ENCODE measurements at places on chromosomes 5 and 9.

DNA sequence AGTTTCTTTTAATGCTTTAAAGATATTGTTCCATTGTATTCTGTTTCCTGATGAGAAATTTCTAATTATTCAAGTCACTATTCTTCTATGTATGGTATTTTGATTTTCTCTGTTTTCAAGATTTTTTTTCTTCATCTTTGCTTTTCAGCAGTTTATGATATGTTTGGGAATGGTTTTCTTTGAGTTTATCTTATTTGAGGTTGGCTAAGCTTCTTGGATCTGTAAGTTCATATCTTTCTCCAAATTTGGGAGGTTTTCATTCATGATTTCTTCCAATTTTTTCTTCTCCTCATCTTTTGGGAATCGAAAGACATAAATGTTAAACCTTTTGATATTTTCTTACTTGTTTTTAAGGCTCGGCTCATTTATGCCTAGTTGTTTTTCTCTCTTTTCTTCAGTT is 184.9 kb downstream of the ZSWIM6 start:
- DNase-seq: no peak

DNA sequence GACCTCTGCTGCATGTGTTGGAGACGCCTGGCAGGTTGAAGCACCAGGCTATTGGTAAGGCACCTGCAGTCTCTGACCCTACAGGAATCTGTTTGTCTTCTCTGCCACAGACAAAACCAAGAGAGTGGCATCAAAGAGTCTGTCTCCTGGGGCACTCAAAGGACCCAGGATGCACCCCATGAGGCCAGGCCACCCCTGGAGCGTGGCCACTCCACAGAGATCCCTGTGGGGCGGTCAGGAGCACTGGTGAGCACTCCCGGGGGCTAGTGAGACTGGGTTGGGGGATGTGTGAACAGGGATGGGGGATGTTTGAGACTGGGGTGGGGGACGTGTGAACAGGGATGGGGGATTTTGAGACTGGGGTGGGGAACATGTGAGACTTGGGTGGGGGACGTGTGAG is 240.3 kb downstream of the CACNA1B start:
- DNase-seq: no peak

- peak; percentile 28 for DNase-seq
Observed at GRCh38 chr5:176901260-176902101, 2.3 kb upstream of the HK3 start.

DNA sequence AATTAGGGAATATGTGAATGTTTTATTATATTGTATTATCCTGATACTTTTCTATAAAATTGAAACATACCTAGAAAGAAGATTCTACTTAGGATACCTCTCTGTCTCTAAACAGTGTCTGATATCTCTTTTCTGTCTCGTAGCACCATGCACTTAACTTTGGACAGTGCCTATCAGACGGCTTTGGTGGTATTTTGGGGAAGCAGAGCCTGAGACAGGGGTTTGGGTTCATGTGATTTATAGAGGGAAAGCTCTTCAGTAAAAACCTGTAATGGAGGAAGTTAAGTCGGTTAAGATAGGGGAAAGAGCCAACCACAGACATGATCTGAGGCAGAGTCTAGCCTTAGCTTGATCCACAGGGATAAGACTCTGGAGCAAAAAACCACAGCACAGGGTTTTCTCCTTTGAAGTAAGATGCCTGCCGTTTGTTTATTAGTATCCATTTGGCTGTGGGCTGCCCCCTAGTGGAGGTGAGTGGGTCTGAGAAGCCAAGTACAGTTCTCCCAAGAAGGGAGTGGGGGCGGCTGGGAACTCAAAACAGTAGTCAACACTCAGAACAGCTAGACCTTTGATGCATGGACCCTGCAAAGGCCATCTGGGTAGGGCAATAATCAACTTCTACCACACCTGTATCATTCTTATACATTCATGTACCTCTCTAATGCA is 141.2 kb upstream of the ASTN2 start:
- peak; percentile 15 for DNase-seq

DNA sequence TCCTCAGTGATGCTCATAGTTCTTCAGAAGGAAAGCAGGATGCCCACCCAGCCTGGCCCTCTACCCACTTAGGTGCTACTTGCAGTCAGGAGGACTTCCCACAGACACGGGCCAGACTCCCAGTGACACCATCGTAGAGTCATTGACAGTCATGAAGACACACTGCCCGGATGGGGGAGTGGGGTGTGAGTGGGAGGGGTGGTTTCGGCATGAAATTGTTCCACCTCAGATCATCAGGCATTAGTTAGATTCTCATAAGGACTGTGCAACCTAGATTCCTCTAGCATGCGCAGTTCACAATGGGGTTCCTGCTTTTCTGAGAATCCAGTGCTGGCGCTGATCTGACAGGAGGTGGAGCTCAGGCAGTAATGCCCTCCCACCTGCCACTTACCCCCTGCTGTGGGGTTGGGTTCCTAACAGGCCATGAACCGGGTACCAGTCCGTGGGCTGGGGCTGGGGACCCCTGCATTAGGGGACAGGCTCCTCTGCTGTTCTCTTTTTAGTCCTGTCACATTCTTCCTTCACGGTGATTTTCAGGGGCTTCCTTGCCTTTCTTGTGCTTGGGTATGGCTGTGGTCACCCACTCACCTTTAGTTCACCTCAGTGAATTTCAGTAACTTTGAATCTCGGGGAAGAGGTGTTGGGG is 88.2 kb upstream of the ANKRD55 start:
- DNase-seq: no peak

DNA sequence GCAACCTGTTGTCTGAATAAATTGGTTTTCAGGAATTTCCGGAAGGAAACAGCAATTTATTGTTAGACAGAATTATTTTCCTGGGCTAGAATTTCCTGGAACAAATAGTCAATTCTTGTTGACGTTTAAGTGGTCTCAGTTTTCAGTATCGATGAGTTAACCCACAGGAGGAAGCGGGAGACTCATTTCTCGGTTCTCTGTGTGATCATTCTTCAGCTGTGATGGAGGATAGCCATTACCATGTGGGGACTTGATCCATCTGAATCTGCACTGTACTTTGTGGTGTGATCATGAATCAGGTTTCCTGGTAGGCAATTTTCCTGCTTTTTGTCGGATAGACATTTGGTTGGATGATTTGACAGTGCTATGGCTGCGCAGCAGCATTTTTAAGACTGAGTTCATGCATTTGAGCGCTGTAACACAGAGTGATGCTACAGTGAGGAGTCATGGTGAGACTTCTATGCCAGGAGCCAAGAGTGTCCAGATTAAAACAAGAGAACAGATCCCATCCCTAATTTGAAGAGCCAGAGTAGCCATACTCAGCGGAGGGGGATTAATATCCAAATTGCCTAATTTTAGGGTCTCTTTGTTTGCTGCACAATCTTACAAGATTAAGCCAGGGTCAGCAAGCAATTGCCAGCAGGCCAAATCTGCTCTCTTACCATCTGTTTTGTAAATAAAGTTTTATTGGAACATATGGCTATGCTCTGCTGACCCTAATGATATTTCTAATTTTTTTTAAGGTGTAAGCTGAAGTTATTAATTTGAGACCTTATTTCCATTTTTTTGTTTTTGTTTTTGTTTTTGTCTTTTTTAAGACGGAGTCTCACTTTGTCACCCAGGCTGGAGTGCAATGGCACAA is 355.9 kb downstream of the RAB3C start:
- no peak for DNase-seq

DNA sequence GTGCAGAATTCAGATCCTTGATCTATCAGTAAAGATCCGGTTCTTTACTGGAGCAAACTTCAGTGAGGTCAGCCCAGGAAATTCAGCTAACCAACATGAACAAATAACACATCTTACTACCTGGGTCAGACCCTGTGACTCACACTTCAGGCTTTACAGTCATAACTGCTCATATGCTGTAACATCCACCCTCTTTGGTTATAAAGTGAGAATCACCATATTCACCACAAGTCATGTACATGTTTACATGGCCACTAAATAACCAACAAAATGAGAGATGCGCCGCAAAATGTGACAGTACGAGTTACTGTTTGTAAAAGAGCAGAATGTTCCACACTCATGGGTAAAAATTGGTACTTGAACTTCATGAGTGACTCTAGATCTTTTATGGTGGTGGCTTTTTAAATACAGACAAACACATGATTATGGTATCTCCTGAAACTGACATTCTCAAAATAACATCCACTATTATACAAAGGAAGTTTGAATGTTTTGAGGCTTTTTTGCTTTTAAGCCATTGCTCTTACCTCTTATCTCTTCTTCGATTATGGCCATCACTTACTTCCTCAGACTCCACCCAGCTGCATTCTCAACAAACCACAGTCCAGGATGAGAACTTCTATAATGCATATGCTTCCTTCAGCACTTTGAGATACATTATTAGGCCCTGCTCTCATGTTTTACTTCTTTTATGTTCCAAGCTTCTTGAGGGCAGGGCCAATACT is 516.6 kb downstream of the RAB3C start:
- DNase-seq: no peak

DNA sequence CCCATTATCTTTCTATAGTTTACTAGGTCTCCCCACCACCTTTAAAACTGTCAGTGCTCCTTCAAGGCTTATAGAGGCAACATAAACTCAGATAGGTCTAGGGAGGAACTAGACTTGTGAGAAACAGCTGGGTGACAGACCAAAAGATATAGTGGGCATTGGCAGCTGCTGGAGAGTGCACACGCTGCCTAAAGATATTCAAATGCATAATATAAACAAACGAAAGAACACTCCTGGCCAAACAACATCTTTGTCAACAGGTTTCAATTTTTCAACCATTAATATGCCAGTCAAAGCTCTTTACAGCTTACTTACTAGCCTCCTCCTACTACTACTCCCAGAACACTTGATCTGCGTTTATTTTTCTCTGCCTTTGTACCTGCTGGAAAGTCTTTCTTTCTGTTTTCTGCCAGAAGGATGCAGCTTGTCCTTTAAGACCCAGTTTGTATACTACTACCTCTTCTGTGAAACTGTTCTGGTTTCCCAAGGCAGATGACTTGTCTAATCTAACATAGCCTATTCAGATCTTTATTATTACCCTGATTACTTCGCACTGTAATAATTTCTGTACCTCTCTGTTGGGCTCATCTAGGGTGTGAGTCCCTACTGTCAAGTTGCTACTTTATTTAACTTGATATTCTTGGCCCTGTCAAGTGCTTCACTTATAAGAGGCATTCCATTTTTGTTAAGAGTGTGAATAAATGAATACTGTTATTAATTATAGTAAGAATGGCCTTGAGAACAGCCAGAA is 14.3 kb downstream of the KDM3B start:
- DNase-seq: no peak

DNA sequence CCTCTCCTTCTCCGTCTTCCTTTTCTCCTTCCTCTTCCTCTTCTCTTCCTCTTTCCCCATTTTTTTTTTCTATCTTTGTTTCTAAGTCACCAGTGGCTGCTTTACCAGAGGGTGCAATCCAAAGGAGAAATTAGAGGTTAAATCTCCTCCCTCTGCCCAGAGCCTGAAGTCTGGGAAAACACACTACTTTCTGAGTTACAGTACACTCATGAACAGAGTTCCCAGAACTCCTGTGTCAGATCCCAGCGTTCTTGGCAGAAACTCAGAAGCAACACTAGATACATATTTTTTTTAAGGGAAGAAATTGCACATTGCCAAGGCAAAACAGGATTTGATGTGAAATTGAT is 189.0 kb downstream of the SNCAIP start:
- DNase-seq: no peak

- DNase-seq: no peak
Observed at GRCh38 chr9:21711504-21711903, 90.9 kb upstream of the MTAP start.

DNA sequence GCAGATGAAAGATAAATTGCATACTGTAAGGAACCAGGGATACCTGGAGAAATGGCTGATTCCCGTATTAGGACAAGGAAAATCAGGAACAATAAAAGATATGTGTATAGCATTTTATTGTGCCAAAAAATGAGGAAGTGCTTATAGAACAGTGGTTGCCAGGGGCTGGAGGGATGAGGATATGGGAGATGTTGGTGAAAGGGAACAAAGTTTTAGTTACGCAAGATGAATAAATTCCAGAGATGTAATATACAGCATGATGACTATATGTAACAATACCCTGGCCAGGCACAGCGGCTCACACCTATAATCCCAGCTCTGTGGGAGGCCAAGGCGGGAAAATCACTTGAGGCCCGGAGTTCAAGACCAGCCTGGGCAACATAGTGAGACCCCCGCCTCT is 101.8 kb downstream of the CDK5RAP2 start:
- no peak for DNase-seq

GRCh38 chr9:3040761-3041160 is 196.9 kb upstream of the PUM3 start:
- no peak for DNase-seq

DNA sequence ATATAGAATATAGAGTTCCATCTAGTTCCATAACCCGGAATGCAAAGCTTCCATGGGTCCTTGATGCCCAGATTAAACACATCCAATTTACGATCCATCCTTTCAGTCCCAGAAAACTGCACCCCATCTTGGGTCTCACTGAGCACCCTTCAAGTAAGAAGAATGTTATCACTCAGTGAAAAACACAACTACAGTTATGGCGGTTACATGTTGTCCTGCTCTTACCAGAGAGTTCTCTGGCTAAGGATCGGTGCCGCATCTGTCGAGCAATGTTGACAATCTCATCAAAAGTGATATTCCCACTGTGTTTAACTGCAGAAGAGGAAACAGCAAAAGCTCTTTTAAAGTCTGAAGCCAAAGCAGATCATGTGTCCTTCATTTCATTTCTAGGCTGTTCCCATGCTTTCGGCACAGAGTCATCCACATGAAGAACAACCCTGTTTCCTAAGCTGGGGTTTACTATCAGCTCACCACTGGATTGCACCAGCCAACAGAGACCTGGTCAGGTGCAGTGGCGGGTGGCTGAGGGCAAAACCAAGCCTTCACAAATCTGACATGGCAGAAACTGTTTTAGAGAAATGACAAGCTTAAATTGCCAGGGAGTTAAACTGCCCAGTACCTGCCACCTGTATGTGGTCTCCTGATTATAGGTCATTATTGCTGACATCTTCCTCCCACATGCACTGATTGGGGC is 2.9 kb downstream of the RPL12 start:
- no peak for DNase-seq

DNA sequence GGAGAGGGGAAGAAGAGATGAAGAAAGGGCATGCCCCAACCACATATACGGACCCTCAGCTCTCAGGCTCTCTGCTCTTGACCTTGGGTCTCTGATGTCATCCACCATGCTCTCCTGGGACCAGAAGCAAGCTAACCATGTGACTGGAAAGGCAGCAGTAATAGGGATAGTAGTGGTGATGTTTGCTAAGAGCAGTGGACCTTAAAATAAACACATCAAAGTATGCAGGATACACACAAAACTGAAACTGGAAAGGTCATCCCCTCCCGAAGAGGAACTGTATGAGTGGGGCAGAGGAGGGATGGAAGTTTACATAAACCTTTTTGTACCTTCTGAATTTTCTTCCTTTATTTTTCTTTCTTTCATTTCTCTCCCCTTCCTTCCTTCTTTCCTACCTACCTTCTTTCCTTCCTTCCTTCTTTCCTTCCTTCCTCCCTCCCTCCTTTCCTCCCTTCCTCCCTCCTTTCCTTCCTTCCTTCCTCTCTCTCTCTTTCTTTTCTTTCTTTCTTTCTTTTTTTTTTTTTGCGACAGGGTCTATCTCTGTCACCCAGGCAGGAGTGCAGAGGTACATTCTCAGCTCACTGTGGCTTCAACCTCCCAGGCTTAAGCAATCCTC is 8.1 kb upstream of the PTPN3 start:
- no peak for DNase-seq

GRCh38 chr9:75289332-75289731 is 201.0 kb downstream of the OSTF1 start:
- no peak for DNase-seq

- DNase-seq: no peak
Observed at GRCh38 chr9:134052941-134053340, 14.9 kb downstream of the BRD3 start.

GRCh38 chr5:7815892-7816534 is 34.9 kb downstream of the CFAP90 start:
- DNase-seq: peak; percentile 61

- DNase-seq: no peak
Observed at GRCh38 chr5:139690064-139690802, 42.1 kb downstream of the CXXC5 start.
